ENCODE measurements at places on chromosomes 5 and 9.

DNA sequence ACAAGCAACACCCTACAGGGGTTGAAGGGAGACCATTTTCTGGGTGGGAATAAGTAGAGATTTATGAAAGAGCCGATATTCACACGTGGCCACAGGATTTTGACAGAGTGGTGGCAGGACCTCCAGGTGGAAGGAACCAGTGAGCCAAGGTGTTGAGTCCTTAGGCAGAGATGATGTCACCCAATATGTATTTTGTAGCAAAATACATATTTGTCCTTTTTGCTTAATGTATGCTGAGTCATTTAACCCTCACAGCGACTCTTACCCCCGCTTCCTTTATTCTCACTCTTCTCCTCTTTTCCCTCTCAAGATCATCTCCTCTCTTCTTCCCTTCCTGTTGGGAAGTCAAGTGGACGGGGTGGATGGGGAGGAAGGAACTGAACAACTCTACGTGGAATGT lies 215.7 kb upstream of the S1PR3 start:
- no peak for DNase-seq

GRCh38 chr5:161697001-161697400 lies 11.5 kb downstream of the GABRA6 start:
- DNase-seq, result no peak

GRCh38 chr5:113140837-113141671 lies 164.5 kb downstream of the DCP2 start:
- DNase-seq, result no peak

- peak; percentile 37 for DNase-seq
Measured at GRCh38 chr5:146564007-146564762, 48.2 kb upstream of the GPR151 start.

DNA sequence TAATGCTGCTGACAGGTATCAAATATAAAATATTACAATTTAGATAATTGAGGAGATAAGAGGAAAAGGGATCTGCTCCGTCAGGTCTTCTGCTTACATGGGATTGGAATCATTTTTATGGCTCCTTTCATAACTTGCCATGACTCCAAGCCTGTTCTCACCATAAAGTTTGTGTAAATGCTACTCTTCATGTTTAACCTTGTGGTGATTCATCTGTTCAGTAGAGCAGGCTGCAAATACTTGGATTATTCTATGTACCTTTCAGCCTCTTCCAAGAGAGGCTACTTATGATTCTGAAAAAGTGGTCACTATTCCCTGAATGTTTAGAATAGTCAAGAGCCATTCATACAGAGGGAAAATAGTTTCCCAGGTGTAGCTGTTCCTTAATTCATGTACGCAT lies 66.9 kb downstream of the SLC44A1 start:
- no peak for DNase-seq
